ENCODE measurements at places on chromosomes 5 and 9.

- no peak for DNase-seq
Observed at GRCh38 chr5:173473288-173473687, 143.2 kb downstream of the BOD1 start.

GRCh38 chr5:116421080-116421629, 153.5 kb downstream of the SEMA6A start:
- no peak for DNase-seq

GRCh38 chr9:76115982-76116646, 225.6 kb downstream of the PCSK5 start:
- no peak for DNase-seq

- DNase-seq = no peak
Observed at GRCh38 chr5:75062925-75063531, 10.7 kb upstream of the GCNT4 start.

GRCh38 chr9:116564266-116564793, 122.8 kb upstream of the TRIM32 start:
- DNase-seq = no peak

GRCh38 chr9:14136646-14137370, 177.1 kb downstream of the NFIB start:
- no peak for DNase-seq

DNA sequence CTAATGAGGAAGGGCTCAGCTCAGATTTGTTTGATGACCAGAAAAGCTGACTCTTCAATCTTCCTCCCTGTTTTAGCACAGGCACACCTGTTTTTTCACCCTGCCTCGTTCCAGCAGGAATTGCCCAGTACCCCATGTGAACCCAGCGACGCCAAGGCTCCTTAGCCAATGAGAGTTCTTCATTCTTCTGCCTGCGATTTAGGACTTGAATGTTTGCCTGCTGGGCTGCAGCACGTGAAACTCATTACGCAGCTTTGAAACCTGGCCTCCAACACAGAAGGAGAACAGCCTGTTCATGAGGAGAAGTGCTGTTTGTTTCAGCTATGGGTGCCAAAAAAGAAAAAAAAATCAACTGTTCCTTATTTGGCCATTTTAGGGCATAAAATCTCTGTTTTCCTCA, 315.5 kb downstream of the TRPM3 start:
- DNase-seq = no peak

- DNase-seq = no peak
Observed at GRCh38 chr9:77916410-77916819, 115.2 kb downstream of the GNAQ start.

GRCh38 chr5:52452098-52452497, 335.6 kb upstream of the ITGA1 start:
- no peak for DNase-seq

DNA sequence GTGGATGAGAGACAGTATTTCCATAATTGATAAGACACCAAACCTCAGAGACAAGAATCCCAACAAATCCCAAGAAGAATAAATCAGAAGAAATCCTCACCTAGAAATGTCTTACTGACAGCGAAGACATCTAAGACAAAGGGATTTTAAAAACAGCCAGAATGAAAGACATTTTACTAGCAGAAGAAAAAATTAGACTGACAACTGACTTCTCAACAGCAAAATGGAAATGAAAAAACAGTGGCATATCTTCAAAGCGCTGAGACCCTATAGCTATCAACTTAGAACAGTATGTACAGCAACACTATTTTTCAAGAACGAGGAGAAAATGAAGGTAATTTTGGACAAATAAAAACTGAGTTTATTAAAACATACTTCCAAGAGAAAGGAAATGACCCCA, 16.3 kb downstream of the TTLL11 start:
- no peak for DNase-seq

GRCh38 chr5:26310415-26310814, 728.0 kb downstream of the CDH9 start:
- no peak for DNase-seq

GRCh38 chr9:131728961-131729360, 10.9 kb downstream of the RAPGEF1 start:
- no peak for DNase-seq

DNA sequence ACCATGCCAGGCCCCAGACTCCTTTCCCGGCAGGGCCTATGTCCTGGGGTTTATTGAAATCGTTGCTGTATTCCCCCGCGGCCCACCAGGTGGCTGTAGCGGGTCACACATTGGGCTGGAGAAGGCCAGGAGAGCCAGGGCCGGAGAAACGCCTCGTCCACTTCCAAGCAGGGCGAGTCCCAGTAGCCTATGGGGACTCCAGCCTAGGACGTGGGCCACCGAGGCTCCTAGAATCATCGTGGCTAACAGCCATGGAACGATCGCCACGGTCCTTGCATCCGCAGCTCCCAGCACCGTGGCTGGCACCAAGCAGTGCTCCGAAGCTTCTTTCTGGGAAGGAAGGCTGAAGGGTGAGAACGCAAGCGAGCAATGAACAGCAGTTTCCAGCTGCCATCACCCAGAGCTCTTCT, 87.7 kb downstream of the ENTREP1 start:
- peak; percentile 62 for DNase-seq

DNA sequence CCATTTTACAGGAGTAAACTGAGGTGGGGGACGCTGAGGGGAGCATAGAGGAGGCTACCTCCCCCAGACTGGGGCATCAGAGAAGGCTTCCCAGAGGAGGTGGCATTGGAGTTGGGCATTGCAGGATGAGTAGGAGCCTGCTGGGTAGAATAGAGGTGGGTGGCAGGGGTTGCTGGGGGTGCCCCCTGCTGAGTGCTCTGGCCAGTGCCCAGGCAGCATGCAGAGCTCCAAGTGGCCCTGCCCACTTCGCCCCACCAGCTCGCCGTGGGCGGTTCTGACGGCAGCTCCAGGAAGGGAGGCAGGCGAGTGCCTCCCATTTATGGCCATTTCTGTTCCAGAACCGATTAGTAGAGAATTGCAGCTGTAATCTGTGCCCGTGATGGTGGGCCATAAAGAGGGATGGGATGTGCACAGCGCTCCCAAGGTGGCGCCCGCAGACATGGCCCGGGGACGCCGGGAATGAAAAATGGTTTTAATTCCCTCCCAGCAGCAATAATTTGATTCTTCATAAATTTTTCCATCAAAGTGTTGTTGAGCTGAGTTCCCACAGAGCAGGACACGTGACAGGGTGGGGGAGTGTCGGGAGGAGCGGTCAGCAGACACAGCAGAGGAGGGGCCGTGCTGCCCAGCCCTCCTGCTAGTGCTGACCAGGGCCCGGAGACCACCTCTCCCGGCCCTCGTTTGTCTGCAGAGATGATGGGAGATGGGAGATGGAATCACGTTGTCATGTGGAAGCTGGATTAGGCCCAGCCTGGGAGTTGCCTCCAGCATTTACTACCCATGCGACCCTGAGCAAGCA, 75.5 kb downstream of the LMX1B start:
- DNase-seq = no peak

DNA sequence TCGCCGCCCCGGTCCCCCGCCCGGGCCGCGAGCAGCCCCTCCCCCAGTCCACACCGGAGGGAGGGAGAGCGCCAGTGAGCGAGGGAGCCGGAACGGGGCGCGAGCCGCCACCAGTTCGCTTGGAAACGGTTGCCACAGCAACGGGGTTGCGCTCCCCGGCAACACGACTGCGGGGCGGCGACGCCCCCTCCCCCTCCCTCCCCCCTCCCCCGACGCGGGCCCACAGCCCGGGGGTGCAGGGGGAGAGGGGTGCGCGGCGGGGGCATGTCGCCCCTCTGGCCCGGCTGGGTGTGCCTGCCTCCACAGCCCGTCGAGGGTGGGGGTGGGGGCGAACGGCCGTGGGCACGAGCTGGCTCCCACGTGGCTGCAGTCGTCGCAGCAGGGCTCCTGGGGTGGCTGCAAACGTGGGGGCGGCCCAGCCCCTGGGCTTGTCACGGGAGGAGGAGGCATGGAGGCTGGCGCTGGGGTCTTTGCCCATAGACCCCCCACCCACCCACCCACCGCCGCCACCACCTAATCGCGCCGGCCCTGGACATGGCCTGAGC, 524 bp downstream of the PRR7 start:
- DNase-seq = peak; percentile 57

DNA sequence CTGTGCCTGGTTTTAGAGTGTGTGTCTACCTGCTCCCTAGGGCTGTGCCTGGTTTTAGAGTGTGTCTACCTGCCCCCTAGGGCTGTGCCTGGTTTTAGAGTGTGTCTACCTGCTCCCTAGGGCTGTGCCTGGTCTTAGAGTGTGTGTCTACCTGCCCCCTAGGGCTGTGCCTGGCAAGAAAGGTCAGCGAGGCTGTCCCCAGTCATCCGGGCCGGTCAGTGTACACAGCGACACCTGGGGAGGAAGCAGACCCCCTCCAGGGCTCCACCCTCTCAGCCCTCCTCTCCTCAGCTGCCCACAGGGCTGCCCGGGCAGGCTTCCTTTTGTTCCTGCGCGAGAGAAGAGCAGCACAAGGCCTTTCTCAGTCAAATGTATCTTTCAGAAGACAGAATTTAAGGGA, 4.1 kb downstream of the NRARP start:
- DNase-seq = no peak

- no peak for DNase-seq
Observed at GRCh38 chr9:34256987-34257585, 72.0 kb downstream of the KIF24 start.

GRCh38 chr5:31861601-31862000, 222.7 kb downstream of the PDZD2 start:
- no peak for DNase-seq

GRCh38 chr9:107976767-107977166, 487.2 kb upstream of the KLF4 start:
- peak; percentile 25 for DNase-seq
